T-cell (primary cell): ENCODE measurements at places on chromosomes 13 and 19.

DNA sequence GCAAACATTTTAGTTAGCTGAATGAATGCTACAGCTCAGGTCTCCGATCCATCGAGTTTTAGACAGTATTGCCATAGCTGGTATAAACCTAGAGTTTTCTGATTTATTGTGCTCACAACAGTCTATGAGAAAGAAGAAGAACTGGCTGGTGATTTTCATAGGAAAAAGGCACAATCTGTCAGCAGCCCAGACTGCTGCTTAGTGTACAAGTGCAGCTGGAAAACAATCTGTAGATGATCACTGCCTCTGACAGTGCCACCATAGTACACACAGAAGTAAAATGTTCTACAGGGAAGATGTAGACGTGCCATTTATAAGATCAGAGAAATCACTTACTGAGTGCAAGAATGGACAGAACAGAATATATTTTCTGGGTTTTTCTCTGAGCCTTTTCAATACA is 48.4 kb downstream of the MYO16 start:
- H3K4me1 ChIP-seq = no peaks in the 10 kb centered on the region
- no peak overlapping the region for H3K4me3 ChIP-seq
- H3K27ac ChIP-seq = no peak overlapping the region
- DNase-seq = no peak
- no peaks in the 10 kb centered on the region for H3K36me3 ChIP-seq

DNA sequence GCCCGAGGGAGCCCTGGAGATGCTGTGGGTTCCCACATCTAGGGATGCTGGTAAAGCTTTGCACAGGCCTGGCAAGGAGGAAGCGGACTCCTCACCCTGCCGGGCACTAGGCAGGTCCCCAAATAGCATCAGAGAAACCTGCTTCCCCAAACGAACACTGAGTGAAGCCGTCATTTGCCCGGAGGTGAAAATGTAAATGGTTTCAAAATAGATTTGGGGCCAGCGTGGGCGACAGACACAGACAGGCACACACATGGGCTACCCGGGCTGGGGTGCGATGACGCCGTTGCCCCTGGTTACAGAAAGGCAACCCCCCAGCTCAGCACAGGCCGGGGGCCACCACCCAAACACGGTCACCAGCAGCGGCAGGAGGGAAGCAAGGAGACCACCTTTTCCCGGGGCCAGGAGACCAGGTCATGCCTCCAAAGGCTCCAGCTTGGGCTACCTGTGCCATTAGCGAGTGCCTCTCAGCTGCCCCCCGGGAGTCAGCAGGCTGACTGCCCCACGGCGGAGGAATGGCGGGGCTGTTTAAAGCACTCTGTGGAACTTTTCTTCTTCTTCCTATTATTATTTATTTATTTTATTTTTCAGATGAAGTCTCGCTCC is 47.5 kb upstream of the NDUFS7 start:
- no peaks in the 10 kb centered on the region for H3K4me1 ChIP-seq
- H3K27ac ChIP-seq = no peak overlapping the region
- no peak for DNase-seq
- H3K27me3 ChIP-seq = peaks cover 32% of the 10 kb centered on the region

DNA sequence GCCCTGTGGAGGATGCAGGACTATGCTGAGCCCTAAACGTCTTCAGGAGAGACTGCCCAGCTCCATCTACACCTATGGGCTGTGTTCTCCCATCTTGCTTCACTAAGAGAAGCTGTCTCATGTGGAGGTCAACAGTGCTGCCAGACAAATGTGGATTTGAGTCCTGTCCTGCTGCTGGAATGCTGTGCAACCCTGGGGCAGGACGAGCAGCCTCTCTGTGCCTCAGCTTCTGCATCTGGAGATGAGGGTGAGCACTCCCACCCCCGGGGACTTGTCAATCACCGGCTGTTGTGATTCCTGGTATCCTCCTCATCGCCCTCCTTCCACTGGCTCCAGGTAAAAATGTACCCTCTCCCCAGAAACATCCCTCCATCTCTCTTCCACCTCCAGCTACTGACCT is 16.3 kb downstream of the EPS15L1 start:
- no peak for DNase-seq
- H3K4me3 ChIP-seq = no peak overlapping the region
- no peak overlapping the region for H3K27ac ChIP-seq
- H3K4me1 ChIP-seq = peaks cover 41% of the 10 kb centered on the region
- no peaks in the 10 kb centered on the region for H3K27me3 ChIP-seq

DNA sequence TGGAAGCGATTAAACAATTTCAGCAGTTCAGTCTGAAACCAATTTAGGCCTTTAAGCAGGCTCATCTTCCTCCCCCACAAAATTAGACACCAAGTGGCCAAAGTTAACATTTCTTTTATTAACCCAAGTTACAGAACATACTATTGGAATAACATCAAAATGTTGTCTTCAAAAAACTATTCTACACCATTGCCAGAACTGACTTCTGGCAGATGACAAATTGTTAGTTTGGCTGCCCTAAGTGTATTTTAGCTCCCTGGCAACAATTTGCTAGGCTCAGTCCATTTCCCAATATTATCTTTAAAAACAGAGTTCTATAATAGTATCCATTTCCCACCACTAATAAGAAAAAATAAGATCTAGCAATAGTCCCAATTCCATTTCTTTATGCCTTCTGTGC is 107.8 kb downstream of the SGCG start:
- H3K27me3 ChIP-seq = peaks cover 13% of the 10 kb centered on the region
- H3K4me3 ChIP-seq = no peak overlapping the region
- no peaks in the 10 kb centered on the region for H3K36me3 ChIP-seq
- no peaks in the 10 kb centered on the region for H3K4me1 ChIP-seq
- DNase-seq = no peak
- no peak overlapping the region for H3K27ac ChIP-seq

DNA sequence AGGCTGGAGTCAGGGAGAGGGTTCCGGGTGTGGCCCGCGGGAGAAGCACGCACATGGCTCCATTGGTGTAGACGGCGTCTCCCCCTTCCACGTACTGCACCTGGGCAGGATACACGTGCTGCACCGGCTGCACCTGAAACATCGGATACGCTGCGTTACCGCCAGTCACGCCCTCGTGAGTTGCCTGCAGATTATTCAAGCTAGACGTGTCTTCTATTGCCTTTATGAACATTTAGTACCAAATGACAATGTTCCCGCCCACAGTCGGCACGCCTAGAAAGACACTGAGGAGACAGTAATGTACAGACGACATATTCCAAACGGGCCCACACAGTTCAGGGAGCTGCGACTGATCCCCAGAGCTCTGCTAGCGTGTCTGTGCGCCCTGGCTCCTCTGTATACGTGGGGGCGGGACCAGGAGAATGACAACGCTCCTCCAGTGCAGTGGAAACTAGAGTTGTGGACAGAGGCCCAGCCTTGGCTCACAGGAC is 64.1 kb upstream of the RANBP3 start:
- peaks cover 9% of the 10 kb centered on the region for H3K36me3 ChIP-seq
- H3K27ac ChIP-seq = no peak overlapping the region
- no peaks in the 10 kb centered on the region for H3K27me3 ChIP-seq
- no peak for DNase-seq
- no peak overlapping the region for H3K4me3 ChIP-seq
- H3K4me1 ChIP-seq = no peaks in the 10 kb centered on the region

- no peak for DNase-seq
- no peak overlapping the region for H3K4me3 ChIP-seq
- no peaks in the 10 kb centered on the region for H3K27me3 ChIP-seq
- no peak overlapping the region for H3K27ac ChIP-seq
- H3K4me1 ChIP-seq = peaks cover 18% of the 10 kb centered on the region
Observed at GRCh38 chr19:2035590-2035991, 15.5 kb downstream of the MKNK2 start.

DNA sequence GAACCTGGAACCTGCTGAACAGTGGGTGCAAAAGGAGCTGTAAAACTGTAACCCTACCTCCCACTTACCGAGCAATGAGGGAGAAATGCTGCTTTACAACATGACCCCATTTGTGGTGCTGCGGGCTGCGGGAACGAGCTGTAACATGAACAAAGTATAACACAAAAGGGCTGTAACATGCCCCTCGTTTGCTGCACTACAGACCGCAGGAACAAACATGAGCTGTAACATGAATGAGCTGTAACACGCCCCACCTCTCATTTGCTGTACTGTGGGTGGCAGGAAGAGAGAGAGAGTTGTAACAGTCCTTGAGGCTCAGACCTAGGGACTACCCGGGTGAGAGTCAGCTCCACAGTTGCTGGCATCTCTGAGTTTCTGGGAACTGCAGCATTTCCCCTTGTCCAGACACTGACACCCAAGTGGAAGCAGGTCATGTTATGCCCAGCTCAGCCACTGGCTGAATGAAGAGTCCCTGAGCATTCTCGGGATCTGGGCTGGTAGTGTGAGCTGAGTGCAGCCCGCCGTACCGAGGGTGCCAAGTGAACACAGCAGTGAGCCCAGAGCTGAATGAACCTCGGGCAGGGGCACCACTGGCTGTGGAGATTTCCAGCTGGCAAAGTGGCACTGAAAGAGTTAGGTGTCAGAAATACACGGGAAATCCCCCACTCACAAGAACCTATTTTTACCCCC is 1385.3 kb upstream of the SPRY2 start:
- H3K4me1 ChIP-seq = no peaks in the 10 kb centered on the region
- no peak overlapping the region for H3K4me3 ChIP-seq
- H3K27ac ChIP-seq = no peak overlapping the region
- DNase-seq = no peak

DNA sequence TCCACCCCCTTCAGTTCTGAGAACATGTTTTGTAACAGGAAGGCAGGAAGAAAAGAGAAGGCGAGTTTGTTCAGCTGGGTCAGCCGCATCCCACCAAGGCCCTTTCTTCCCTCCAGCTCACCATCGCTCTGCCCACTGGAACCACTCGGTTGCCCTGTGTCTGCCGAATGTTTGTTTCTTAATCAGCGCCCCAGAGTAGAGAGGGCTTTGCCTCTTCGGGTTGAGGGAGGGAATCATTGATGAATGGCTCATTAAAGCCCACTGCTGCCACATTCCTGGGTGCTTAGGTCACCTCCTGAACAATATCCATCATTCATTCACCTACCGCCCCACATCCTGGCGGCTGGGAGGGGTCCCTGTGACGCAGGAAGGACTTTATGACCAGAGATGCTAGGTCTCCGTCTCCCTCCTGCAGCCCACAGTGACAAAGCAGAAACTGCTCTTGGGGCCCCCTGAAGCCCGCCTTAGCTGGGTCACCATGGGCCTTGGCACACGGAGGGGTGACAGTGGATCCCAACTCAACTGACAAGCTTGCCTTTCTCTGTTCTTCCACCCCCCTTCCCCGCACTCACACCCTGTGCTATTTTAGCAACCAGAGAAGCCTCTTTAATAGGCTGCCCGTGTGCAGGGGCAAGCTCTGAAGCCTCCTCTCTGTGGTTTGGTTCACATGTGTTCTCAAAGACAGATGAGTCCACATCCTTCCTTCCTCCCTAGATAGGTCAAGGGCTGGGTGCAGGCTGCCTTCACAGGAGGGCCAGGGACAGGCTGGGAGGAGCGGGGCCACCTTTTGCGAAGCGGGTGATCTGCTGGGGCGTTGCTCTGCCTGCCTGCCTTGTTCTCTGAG is 46.2 kb downstream of the ACTN4 start:
- H3K36me3 ChIP-seq = peaks cover 11% of the 10 kb centered on the region
- no peak overlapping the region for H3K4me3 ChIP-seq
- peak overlapping the region; percentile 68 for H3K27ac ChIP-seq
- H3K4me1 ChIP-seq = peaks cover 7% of the 10 kb centered on the region
- DNase-seq = peak; percentile 36
- H3K27me3 ChIP-seq = no peaks in the 10 kb centered on the region

DNA sequence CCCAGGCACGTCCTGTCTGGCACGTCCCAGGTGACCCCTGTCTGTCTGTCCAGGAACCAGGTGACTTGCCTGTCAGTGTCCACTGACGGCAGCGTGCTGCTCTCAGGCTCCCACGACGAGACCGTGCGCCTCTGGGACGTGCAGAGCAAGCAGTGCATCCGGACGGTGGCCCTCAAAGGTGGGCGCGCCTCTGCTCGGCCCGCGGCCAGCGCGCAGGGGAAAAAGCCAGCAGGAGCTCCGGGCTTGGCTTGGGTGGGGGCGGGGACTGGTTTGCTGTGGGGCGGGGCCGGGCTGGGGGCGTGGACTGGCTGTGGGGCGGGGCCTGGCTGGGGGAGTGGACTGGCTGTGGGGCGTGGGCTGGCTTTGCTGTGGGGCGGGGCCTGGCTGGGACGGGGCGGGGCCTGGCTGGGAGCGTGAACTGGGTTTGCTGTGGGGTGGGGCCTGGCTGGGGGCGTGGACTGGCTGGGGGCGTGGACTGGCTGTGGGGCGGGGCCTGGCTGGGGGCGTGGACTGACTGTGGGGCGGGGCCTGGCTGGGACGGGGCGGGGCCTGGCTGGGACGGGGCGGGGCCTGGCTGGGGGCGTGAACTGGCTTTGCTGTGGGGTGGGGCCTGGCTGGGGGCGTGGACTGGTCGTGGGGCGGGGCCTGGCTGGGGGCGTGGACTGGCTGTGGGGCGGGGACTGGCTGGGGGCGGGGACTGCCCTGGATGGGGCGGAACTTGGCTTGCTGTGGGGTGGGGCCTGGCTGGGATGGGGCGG is 7.2 kb downstream of the WDR18 start:
- H3K27ac ChIP-seq = no peak overlapping the region
- H3K36me3 ChIP-seq = peaks cover 30% of the 10 kb centered on the region
- DNase-seq = peak; percentile 58
- no peaks in the 10 kb centered on the region for H3K27me3 ChIP-seq
- H3K4me3 ChIP-seq = no peak overlapping the region

- peaks cover 8% of the 10 kb centered on the region for H3K4me1 ChIP-seq
- no peak overlapping the region for H3K27ac ChIP-seq
- no peaks in the 10 kb centered on the region for H3K36me3 ChIP-seq
- H3K27me3 ChIP-seq = no peaks in the 10 kb centered on the region
- no peak overlapping the region for H3K4me3 ChIP-seq
- DNase-seq = no peak
Observed at GRCh38 chr19:38331728-38332127, 3.9 kb upstream of the CATSPERG start.

DNA sequence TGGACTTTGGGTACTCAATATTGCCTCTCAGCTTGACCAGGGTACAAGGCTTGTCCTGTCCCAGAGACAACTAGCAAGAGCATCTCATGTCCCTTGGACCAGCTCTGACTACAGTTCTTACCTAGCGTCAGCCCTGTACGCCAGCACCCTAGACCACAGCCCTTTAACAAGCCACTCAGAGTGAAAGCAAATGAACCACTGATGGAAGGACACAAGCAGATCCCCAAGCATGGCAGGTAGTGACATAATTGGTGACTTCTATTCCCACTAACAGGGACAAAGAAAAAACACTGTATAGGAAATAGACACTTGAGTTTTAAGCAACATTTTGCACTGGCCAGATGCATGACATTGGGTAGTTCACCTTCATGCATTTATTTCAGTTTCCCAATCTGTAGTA is 8.8 kb upstream of the LRCH1 start:
- no peak overlapping the region for H3K27ac ChIP-seq
- no peak overlapping the region for H3K4me3 ChIP-seq
- no peaks in the 10 kb centered on the region for H3K27me3 ChIP-seq
- no peak for DNase-seq
- no peaks in the 10 kb centered on the region for H3K4me1 ChIP-seq
